ENCODE measurements at places on chromosomes 5 and 9.
A peak's percentile ranks its signal among the peaks of the same experiment; 100 is the strongest.

DNA sequence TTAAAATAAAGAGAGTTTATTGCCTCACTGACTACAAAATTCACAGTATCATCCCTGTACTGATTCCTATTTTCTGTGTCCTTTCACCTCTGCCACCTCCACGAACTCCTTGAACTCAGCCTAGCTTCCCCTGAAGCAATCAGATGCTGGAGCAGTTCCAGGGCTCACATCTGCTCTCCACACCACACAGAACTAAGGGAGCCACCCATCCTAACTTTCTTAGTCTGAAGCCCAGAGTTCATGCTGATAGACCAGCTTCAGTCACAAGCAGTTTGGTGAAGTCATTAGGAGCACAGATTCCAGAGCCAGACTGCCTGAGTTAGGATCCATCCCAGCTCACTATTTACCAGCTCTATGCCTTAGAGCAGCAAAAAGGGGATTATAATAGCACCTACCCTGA, 15.6 kb upstream of the EPB41L4A start:
- no peak for DNase-seq

DNA sequence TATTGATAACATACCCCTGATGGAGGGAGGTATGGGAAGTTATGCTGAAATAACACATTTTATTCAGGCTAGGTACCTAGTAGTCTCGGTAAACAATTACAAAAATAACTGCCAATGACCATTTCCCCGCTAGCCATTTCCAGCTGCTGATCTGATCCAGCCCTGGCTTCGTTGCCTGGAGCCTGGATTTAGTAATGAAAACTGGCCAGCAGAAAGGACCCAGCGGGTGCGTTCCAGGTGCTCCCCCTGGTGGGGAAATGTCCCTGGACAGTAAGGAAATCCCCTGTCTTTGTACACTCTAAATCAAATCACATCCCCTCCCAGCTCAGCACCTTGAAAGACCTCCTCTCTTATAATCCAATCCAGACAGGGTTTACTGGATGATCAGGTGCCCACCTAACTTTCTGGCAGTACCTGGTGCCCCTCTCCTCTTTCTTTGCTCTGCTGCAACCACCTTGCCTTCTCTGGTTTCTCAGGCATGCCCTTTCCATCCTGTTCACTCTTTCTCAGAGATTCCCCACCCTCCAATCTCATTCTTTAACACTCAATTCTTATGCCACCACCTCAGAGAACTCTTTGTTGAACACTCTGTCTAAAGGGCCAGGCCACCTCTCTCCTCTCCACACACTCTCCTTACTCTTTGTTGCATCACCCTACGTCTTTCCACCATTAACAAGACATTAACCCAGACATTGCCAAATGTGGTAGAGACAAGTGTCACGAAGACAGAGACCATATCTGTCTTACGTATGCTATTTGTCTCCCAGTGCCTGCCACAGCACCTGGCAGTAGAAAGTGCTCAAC, 50.1 kb upstream of the SMAD5 start:
- DNase-seq: peak; percentile 85

DNA sequence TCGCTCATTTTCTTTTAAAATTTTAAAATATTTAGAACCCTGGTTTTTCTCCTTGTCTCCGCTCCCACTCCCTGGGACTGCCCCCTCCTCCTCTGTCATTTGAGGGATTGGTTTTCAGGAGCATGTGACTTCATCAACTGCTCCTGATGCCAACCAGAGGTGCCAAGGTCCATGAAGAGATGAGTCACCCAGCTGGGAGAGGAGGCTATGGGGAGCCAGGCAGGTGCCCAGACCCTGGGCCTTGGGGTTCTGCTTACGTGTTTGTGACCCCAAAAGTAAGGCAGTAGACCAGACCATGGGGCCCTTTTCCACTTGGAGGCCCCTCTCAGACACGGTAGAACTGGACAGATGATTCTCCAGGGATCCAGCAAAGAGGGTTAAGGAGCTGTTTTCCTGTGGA, 167.0 kb downstream of the FGF18 start:
- DNase-seq: no peak

DNA sequence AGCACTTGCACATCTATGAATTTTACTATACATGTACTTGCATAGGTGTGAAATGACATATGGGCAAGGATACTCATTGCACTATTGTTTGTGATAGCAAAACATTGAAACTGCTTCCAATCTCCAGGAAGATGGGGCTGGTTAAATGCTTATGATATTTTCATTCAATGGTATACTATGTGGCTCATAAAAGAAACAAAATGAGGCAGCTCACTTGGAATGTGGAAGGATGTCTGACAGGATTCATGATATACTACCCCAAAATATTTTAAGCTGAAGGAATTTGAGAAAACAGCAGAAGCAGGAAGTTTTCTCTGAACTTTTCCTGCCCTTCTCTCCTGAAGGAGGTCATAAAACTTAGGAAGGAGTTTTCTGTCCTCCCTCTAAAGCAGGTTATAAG, 99.6 kb upstream of the CAST start:
- peak; percentile 47 for DNase-seq

DNA sequence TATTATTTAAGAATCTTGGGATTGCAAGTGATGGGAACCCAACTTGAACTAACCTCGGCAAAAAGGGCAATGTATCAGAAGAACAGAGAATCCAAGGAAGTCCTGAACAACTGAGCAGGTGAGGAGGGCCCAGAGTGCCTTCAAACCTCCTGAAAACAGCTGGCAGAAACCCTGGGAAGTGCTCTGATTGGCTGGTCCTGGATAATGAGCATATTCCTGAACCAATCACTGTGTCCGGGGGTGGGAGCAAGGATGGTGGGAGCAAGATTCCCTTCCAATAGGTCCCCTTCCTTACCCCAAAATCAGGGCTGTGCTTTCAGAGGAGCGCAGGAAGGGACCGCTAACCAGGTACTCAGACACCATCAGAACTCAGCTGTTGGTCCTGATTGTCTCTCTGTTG, 31.9 kb upstream of the TBC1D2 start:
- no peak for DNase-seq

GRCh38 chr9:3507395-3508077, 18.3 kb downstream of the RFX3 start:
- no peak for DNase-seq

DNA sequence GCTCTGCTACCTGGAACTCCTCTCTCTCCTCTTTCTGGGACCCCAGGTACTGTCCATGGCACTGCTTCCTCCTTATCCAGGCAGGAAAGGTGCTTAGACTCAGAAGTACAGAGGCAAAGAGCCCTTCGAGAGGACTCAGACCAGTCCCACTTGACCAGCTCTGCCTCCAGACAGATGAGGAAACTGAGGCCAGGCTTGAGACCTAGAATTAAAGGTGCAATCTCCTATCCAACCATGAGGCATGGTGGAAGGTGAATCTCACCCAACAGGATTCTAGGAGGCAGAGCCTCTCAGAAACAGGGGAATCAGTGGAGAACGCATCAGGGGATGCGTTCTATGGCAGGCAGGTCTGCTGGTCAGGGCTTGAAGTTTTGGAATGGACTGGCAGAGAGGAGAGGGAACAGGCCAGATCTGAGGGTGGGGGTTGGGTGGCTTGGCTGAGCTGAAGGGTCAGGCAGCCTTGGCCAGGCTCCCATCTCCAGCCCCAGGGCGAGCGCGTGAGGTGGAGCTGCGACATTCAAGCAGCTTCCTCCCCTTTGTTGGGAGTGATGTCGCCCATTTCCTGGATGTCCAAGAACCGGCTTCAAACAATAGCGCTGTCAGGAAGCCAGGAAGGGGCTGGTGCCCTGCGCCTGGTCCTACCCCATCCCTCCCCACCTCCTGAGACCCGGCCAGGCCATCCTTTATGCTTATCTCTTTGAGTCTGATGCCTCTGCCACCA, 26.2 kb downstream of the NDUFA8 start:
- DNase-seq: no peak
